NCI-H1092 treated with DMSO at 0.1 percent for 48 hours (cell line): ENCODE measurements at places on chromosomes 16 and 17.

DNA sequence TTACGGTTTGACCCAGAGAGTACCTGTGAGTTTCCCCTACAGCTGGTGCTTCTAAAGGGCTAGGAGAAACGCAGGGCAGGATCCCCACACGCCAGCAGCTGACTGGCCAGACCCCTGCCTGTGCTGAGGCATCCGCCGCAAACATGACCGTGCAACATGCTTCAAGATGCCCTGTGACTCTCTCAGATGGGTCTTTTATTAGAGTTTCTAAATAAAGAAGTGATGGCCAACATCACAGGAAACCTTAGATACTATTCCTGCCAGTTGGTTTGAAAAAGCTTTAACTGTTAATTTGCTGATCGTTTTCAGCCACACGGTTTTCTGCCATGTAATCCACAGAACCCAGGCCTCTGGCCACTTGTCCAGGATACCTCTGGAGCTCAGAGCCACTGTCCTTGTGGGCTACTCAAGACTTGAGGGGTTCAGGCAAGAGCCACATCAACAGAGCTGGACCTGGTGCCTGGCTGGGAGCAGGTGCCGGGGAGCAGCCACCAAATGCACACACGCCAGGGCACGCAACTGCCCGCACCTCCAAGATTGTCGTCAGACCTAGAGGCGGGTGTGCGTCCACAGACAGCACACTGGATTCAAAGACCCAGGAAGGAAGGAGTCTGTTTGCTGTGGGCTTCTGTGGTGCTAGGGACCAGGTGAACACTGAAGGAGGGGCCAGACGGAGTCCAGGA lies 118.4 kb downstream of the ZNF778 start:
- no peak for DNase-seq

DNA sequence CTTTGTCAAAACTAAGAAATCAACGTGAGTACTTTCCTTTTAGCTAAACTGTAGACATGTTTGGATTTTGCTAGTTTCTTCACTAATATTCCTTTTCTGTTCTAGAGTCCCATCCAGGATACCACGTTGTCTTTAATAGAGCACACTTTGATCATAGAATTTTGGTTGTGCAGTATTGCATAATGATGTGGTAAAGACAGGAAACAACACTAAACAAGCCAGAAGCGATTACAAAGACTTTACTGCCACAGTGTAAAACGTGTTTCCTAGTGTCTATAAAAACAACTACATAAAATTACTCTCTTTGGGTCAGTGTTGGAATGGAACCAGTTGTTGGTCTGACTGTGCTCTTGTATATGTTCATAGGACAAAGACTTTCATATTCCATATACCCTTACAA lies 19.3 kb downstream of the SHISA9 start:
- DNase-seq = no peak

- no peak for DNase-seq
These were observed 120.0 kb upstream of the HS3ST3A1 start for GRCh38 chr17:13721705-13722104.

- DNase-seq = peak; percentile 71
These were observed 4.8 kb upstream of the QPRT start for GRCh38 chr16:29674188-29674587.

- no peak for DNase-seq
These were observed 62.5 kb downstream of the EMP2 start for GRCh38 chr16:10517868-10518267.

GRCh38 chr17:67659028-67659427 lies 58.7 kb upstream of the NOL11 start:
- DNase-seq = no peak

- no peak for DNase-seq
These were observed 772 bp downstream of the PFAS start for GRCh38 chr17:8249621-8250500.
